Stimulated activated CD4-positive, alpha-beta T cell treated with anti-CD3 and anti-CD28 coated beads, TNF-alpha, amount 100 ng/mL, for 1 hour (primary cell): ENCODE measurements at places on chromosomes 4 and X.

- DNase-seq, result no peak
These were observed 631.1 kb upstream of the TENM3 start for GRCh38 chr4:181611946-181612600.

DNA sequence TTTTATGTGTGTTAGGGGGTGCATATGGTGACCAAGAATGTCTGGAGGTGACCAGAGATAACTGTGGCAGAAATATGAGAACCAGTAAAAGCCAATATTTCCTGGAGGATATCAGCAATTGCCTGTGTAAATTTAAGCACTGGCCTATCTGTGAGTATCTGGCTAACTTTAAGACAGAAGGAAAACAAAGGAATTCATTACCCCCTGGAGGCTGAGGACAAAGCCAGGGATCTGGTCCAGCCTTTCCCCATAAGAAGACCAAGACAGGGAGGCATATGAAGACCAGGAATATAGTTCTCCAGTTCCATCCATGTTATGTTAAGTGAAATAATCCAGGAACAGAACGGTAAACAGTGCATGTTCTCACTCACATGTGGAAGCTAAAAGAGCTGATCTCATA lies 49.2 kb downstream of the MFAP3L start:
- DNase-seq, result no peak

- DNase-seq, result no peak
These were observed 40.5 kb downstream of the TSPAN7 start for GRCh38 chrX:38601866-38602265.

- no peak for DNase-seq
These were observed 41.4 kb downstream of the ARHGEF9 start for GRCh38 chrX:63743596-63743995.

- no peak for DNase-seq
These were observed 256.9 kb downstream of the ADAMTS3 start for GRCh38 chr4:72312032-72312650.

- DNase-seq, result no peak
These were observed 49.4 kb downstream of the ANXA3 start for GRCh38 chr4:78601013-78601412.

DNA sequence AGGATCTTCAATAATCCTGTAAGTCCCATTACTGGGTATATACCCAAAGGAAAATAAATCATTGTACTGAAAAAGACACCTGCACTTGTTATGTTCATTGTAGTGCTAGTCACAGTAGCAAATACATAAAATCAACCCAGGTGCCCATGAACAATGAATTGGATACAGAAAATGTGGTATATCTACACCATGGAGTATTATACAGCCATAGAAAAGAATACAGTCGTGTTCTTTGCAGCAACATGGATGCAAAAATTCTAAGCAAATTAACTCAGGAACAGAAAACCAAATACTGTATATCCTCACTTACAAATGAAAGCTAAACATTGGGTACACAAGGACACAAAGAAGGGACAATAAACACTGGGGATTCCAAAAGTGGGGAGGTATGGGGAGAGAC lies 100.8 kb upstream of the BMP2K start:
- no peak for DNase-seq

DNA sequence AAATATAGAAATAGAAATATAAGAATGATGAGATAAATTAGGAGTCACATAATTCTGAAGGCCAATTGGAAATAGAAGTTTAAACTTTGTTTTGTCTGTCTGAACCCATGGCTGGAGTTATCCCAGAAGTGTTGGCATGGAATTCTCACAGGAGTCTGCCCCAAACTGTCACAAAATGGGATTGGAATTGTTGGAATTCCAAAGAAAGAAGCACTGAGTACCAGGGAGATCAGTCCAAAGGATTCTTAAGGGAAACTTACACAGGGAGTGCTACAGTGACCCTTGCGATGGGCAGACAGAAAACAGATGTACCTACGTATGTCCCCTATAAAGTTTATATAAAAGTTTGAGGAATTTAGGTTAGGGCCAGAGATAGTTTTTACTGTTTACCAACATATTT lies 1607.7 kb downstream of the ARAP2 start:
- DNase-seq, result no peak

GRCh38 chr4:5361968-5362367 lies 310.7 kb downstream of the STK32B start:
- DNase-seq, result no peak

DNA sequence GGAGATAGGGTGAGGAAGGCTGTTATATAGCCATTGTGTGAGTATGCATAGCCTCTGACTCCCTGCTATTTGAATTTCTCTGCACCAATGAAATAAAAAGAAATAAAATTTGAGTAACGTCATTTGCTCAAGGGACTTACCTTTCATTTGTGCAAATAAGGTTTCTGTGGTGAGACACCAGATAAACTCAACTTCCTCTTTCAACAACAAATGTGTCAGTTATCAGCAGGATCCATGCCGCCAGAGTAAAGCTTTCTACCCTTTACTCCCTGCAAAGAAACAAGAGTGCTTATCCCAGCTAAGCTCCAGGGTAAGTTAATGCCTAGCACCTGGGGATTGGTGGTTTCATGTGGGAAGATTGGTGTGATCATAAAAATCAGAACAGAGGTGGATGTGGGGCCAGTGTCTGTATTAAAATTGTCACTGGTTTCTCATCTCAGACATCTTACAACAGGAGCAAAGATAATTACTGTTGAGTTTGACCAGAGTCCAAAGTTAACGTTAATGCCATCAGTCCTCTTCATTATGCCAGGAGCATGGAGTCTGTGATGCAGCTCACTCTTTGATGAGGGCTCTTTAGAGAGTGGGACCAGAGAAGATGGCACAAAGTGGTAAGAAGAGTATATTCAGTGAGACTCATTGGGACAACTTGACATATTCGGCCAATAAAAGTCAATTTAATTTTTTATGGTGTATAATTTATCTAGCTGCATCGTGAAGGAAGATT lies at the start of gene P2RY10:
Gene P2RY10 (plus strand): TSS at position 206 of the 727 bp plus-strand sequence. CDS start 15,130 bp downstream, outside the sequence.
- DNase-seq, result no peak

GRCh38 chr4:110869862-110870572 lies 247.1 kb upstream of the PITX2 start:
- no peak for DNase-seq

DNA sequence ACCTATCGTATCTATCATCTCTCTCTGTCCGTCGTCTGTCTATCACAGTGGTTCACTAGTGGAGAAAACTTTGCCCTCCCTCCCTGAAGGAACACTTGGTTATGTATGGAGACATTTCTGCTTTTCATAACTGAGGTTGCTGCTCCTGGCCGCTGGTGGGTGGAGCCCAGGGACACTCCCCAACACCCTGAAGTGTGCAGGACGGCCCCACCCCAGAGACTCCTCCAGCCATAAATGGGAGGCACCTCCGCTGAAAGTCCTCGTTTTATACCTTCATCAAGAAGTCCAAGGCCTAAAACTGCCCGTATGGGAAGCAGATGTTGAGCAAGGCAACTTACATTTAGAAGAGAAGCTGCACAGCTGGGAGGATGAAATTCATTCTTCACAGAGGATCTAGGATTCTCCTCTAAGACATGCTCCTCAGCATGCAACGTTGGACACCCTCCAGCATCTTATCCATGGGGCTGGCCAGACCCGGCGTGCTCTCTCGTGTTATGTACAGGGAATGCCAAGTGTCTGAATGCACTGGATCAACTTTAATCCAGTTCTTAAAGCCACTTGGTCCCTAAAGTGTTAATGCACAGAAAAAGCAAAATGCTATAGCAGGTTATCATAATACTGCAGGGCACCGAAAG lies 43.5 kb downstream of the PRKX start:
- DNase-seq, result no peak

DNA sequence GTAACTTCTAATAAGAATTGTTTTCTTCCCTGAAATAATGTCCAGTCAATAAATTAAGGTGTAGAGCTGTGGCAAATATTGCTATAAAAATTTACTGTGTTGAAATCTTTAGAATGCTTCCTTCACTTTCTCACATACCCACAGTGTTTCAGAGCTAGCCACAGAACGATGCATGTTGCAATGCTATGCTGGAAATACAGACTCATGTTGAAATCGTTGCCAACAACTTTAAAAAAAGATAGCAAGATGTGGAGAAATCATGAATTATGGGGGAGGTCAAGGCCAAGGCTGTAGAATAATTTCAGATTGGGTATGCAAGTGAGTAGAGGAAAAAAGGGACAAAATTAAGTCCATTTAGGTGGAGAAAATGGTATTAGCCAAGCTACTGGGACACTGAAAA lies 204.8 kb downstream of the VEGFC start:
- no peak for DNase-seq

- no peak for DNase-seq
These were observed 38.7 kb upstream of the LPAR4 start for GRCh38 chrX:78708816-78709215.

GRCh38 chr4:6502747-6503465 lies 30.5 kb upstream of the PPP2R2C start:
- no peak for DNase-seq

DNA sequence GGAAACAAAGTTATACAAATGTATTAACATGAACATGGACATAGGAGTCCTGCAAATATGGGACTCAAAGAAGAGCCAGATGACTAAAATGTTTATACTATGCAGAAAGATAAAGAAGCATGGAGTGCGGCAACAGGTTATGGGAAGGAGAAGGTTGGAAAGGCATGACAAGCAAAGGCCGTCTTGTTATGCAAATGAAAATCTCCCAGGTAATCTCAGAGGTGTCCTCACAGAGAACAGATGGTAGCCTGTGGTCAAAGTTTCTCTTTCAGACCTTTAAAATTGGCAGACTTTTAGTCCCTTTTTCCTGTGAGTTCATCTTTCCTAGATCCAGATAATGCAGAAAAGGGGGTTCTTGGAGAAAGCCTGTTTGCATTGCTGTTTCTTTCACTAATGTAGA lies 116.4 kb upstream of the BEND4 start:
- DNase-seq, result no peak

- no peak for DNase-seq
These were observed 861.1 kb upstream of the IGFBP7 start for GRCh38 chr4:57971261-57971660.

GRCh38 chrX:2552621-2553201 lies 51.9 kb upstream of the DHRSX start:
- DNase-seq, result no peak

DNA sequence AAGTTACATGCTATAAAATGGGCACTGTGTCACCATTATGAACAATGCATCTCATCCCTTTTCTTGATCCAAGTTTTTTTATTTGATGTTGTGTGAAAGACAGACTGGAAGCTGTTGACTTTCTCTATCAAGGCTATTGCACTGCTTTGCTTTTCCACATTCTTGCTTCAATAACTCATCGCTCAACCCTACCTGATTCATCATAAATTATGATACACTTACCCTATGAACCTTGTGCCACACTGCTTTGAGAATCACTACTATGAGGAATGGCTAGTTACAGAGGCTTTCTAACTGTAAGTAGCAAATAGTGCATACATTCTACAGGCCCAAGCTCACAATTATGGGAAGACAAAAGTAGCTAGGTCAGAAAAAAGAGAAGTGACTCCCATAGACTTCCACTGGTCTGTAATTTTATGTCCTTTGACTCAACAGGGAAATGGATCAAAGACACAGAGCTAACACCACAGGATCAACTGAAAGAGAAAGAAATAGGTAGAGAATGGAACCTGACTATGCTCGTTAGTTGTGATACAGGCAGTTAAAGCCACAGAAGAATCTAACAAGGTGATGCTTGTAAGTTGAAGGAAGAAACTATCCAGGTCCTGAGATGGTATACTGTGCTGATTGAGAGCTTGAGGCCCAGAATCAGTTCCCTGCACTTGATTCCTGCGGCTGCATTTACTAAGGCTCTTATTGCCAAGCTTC lies 163.5 kb downstream of the PPP3CA start:
- no peak for DNase-seq

- no peak for DNase-seq
These were observed 150.8 kb downstream of the FRAS1 start for GRCh38 chr4:78207951-78208350.

- DNase-seq, result no peak
These were observed 30.2 kb upstream of the SPON2 start for GRCh38 chr4:1202526-1203011.

DNA sequence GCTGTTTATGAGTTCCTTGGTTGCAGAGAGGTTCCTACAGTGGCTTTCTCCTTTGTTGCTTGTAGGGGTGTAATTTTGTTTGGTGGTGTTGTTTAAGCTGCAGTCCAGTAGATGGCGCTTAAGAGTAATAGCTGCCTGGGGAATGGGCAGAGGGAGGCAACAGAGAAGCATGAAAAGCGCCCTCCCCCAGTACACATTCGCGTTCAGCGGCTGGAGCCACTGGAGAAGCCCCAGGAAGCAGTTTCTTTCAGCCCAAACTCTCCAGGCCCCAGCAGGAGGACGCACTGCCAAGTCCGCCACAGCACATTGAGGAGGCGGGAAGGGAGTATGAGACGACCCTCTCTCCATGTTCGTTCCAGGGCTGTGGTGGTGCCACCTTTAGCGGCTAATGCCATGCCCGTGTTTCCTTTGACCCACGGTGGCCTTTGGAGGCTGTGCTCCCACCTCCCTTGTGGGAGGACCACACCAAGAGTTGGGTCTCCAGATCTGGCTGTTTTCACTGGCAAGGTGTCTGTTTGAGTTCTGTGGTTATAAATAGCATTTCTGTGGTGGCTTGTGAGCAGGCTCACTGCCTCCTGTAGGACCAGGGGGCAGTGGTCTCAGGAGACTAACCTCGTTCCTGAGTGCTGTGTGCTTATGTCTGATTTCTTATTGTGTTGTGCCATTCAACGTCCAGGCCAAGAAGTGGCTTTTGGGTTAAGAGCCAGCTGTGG lies 252.3 kb downstream of the ARHGAP10 start:
- DNase-seq, result no peak

DNA sequence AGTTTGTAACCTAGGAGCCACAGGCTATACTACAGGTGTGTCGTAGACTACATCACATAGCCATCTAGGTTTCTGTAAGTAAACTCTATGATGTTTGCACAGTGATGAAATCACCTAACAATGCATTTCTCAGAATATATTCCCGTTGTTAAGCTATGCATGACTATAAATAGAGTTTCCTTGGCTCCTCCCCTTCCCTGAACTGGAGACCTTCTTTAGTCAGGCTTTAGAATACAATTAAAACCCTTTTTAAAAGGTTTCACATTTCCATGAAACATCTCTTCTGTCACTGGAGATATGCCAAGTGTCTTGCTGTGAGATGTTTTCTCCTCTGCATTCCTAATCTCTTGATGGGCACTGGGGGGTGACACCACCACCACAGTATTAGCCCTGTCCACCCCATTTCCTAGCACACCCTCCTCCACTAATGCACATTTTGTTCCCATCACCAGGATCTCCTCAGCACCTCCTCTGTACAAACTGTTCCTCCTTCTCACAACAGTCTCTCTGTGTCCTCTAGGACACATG lies 334.6 kb upstream of the CPEB2 start:
- no peak for DNase-seq

- no peak for DNase-seq
These were observed 49.2 kb upstream of the SPIN4 start for GRCh38 chrX:63400340-63400739.

DNA sequence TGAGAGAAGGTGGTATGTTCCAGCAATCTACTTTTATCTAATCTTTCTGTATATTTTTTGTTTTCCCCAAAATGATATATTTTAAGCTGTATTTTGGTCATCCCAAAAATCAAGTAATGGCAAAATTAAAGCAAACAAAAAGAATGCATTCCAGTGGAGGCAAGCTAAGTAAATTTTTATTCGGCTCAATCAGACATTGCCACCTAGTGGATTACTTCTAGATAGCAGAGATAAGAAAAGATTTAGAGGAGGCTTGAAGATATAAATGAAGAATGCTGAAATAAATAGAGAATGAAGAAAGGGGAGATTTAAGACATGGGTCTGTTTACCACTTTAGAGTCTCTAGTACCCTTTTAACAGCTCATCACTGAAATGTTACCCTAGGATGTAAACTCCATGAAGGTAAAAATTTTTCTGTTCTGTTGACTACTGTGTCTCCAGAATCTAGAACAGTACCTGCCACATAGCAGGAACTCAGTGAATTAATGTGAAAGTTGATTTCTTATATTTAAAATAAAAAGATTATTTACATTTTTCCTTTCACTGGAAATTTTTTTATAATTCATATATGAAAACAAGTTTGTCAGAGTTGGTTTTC lies 110.9 kb upstream of the ANK2 start:
- no peak for DNase-seq
